ENCODE measurements at places on chromosomes 4 and X.
A peak's percentile ranks its signal among the peaks of the same experiment; 100 is the strongest.

DNA sequence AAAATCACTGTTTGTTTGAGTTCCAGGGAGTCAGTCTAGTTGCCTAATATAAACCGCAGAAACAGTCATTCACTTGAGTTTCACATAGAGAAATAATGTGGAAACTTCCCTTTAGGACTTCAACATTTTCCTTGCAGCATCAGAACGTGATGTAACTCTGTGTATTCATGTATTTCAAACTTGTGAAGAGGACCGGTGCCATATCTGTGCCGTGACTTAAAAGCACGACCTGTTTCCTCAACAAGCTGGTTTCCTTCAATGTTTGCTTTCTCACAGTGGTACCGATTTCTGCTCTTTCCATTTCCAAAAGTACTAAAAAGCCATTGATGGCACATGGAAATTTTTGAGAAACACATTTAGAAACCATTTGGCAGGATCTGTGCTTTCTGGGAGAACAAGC lies 166.6 kb upstream of the RAPGEF2 start:
- no peak for DNase-seq

- no peak for DNase-seq
Measured at GRCh38 chr4:87811977-87812376, 12.6 kb downstream of the IBSP start.

DNA sequence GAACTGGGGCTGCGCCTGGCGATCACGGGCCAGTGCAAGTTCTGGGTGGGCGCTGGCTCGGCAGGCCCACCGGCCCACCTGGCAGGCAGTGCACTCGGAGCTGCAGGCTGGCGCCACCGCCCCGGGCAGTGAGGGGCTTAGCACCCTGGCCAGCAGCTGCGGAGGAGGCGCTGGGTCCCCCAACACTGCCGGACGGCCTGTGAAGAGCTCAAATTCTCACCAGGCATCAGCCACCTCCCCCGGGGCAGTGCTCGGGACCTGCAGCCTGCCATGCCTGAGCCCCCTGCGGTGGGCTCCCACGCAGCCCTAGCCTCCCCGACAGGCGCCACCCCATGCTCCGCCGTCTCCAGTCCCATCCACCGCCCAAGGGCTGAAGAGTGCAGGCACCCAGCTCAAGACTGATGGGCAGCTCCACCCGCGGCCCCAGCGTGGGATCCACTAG lies 7.1 kb upstream of the ZNF330 start:
- no peak for DNase-seq

DNA sequence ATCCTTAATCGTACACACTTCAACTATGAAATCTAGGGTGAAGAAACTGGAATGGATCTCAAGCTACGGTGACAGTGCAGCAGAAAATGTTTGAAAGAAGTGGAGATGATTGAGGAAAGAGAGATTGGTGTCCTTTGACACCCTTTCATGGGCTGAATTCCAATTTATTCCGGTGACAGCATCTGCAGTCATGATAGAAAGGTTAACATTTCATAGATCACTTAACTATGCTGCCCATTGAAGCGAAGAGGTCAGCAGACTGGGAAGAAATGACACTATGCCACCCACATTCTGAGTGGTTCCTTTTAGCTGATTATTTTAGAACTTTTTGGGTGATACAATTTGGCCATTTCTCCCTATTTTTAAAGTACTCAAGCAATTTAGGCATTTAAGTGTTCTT lies 82.3 kb downstream of the DNAAF6 start:
- DNase-seq: no peak

DNA sequence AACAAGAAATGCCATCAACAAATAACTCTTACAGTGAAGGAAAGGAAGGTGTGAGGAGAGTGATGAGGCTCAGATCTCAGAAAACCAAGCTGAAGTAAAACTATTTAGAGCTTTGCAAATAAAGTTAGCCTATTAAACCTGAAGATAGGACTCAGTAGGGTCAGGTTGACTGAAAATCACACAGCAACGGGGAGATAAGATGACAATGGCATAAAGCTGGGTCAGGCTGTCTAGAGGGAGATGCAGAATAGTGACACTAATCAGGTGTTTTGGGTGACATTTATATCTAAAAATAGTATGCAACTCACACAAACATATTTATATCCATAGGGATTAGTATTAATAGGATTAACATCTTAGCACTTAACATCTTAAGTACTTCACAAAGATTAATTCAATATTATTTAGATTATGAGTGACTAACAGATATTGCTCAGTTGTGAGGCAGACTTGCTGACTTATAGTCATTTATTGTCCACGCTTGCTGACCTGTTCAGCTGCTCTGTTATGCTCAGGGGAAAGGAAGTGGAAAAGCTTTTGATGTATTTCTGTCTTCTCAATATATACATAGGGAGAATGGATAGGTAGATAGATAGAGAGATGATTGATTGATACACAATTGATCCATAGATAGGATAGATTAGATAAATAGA lies 130.7 kb upstream of the GUCY1A1 start:
- DNase-seq: no peak

DNA sequence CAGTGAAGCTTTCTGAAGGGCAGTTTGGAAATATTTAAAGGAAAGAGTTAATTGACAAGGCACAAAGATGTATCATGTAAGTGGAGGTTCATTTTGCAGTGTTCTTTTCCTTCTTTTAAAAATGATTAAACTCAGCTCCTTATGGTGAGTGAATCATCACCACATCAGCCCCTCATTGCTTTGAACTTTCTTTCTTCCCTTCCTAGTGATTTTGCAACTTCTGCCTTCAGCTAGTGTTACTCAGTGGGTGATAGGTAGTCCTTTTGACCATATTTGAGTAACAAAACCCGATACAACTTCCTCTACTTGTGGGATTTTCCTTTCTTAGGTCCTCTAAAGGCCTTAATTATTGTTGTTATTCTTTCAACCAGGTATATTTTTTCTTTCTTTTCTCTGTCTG lies 8.2 kb downstream of the ZCCHC4 start:
- DNase-seq: no peak

DNA sequence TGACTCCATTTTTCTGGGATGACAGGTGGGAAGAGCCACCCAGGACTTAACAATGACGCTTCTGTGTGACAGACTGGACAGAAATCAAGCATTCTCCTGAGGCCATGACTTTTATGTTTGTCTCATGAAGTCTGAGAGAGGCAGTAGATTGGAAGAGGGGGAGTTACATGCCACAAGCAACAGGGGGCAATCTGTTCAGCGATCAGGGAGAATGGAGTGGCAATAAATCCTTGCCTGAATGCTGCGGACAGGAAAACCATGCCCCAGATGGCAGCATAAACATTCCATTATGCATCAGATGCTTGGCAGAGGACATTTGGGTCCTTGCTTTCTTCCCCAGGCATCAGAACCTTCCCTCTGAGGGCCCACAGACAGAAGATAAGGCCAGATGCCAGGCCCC lies 312.4 kb upstream of the DIPK2B start:
- no peak for DNase-seq

GRCh38 chr4:74395633-74396032 lies 30.7 kb downstream of the EREG start:
- no peak for DNase-seq

DNA sequence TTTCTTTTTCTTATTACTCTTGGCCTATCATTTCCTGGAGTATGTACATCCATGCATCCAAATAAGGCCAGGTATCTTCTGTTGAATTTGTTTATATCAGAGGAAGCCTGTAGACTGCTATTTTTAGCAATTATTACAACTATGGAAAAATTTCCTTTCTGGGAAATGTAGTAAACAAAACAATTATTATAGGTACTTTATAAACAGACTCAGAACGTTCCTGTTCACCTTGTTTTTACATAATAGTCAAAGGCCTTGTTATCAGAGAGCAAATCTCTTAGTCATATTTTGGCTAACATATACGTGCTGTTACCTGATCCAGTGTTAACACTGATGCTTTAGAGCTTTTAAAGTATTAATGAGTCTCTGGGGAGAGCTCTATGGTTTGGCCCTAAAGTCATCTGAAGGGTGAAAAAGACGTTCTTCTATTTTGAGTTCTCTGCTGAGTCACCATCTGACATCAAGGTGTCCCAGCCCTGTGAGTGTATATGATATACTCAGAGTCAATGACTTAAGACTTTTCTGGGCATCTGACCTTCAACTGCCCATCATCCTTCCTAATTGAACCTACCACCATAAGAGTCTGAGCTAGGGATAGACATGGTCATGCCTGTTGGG lies 7.3 kb downstream of the SPARCL1 start:
- no peak for DNase-seq

DNA sequence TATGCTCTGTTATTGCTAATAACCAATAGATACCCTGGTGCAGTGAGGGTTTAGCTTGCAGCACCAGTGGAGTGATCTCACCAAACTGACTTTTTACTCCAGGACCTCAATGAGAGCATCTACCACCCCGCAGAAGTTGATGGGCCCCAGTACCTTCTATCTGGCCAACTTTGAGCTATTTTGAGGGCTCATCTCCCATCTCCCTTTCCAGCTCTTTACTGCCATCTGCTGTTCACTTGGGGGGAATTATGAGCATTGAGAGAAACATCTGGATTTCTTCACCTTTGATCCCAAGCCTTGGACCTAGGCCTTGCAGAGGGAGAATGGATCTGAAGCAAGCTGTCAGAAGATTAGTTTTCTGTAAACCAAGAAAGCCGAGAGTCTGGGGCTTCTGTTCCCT lies 143.6 kb downstream of the TMEM164 start:
- peak; percentile 7 for DNase-seq

DNA sequence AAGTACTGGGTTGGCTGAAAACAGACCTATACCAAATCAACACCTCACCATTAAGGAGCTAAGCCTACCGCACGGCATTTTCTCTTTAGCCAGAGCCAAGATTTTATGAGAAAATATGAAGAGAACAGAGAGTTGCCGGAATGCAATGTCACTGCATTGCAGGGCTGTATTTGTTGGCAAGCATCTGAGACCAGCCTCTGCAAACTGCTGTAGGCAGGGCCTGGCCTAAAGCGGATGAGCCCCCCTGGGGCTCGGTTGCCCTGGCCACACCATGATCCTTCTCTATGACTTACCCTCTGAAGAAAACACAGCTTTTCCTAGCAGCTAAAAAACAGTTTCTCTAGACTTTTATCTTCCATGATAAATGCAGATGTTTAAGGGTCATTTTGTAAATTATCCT lies 120.5 kb upstream of the SORBS2 start:
- no peak for DNase-seq

GRCh38 chrX:643911-644303 lies 13.3 kb downstream of the SHOX start:
- DNase-seq: no peak

- no peak for DNase-seq
Measured at GRCh38 chrX:47623540-47624027, 3.9 kb upstream of the SYN1 start.

DNA sequence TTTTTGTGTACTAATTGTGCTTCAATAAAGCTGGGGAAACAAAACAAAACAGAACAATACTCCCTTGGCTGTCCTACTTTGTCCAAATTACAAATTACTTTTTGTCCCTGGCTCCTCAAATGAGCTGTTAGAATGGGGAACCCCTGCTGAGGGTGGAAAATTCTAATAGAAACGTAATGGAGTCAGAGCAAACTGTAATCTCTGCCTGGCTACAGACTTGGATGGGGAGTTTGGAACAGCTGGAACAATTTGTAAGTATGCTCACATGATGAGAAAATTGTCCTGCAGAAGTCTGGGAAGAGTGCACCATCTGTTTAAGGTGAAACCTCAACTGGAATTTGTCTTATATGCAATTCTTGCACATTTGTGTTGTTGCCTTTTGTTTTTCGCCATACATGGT lies 364.4 kb upstream of the CLNK start:
- DNase-seq: no peak

DNA sequence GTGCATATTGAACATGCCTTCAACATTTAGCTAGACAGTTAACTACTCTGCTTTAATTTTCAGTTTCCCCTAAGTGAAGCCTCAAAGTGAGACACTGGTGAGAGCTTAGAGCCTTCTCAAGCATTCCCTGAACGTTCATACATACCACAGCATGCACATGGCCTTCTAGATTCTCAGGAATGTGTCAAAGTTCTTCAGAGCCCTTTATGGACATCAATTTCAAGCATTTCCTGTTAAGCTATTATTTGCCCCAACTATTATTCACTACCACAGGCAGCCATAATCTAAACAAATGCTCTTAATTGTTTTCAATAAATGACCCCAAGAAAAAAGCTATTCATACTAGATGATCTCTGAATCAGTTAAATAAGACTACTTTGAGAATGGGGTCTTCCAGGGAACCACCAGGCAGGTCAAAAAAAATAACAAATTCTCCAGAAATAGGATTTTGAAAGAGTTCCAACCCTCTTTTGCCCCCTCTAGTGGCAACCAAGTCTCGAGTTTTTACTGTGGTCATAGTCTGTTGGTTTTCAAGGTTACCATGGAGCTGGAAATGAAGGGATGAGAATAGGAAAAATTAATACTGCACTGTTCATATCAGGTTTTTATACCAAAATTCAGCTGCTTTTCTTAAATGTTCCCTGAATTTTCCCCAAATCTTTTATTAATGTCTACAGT lies 235.4 kb downstream of the RAB28 start:
- DNase-seq: no peak

- DNase-seq: no peak
Measured at GRCh38 chr4:1836650-1837049, 19.3 kb downstream of the LETM1 start.

- no peak for DNase-seq
Measured at GRCh38 chr4:157185363-157185762, 35.2 kb upstream of the GRIA2 start.

DNA sequence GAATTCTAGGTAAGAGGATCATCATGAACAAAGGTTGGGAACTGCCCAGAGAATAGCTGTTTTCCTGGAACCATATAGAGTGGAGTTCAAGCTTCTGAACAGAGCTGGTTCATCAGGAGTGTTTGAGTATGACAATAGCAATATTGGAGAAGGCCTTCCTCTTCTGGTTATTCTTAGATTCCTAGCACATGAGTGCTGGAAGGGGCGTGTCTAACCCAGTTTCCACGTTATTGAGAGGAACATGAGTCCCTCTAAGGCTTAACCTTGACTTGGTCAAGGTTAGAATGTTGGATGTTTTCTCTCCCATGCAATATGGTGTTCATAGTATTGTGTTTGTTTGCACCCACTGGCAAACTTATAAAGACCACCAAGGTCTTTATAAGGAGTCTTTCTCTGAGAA lies 101.3 kb downstream of the TSPAN7 start:
- DNase-seq: no peak

DNA sequence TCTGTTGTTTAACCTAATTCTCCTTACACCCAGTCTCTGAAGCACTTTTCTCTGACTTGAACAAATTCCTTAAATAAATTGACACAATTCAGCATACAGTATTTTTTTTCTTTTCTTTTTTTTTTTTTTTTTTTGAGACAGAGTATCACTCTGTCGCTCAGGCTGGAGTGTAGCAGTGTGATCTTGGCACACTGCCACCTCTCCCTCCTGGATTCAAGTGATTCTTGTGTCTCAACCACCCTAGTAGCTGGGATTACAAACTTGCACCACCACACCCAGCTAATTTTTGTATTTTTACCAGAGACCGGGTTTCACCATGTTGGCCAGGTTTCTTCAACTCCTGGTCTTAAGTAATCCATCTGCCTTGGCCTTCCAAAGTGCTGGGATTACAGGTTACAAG lies 1498.1 kb upstream of the PCDH10 start:
- no peak for DNase-seq

- no peak for DNase-seq
Measured at GRCh38 chr4:41364876-41365275, 108.1 kb downstream of the UCHL1 start.

Measured in activated CD4-positive, alpha-beta T cell treated with anti-CD3 and anti-CD28 coated beads, Interleukin-2, amount 50 U/mL, for 24 hours (primary cell).